Psoas muscle (tissue), 8 donors: ENCODE measurements at places on chromosomes 11 and 22. TPM values are rescaled to one million over a fixed set of nuclear protein-coding genes. Genes with fewer than 3 reads are reported as not detected.
A peak's percentile ranks its signal among the peaks of the same experiment; 100 is the strongest.

GRCh38 chr11:114141863-114142580 is 82.5 kb downstream of the ZBTB16 start:
- H3K27me3 ChIP-seq, result no peaks in the 10 kb centered on the region
- H3K4me3 ChIP-seq, result no peak overlapping the region
- no peak for DNase-seq
- peak overlapping the region; percentile 99 for H3K27ac ChIP-seq
- H3K36me3 ChIP-seq, result no peaks in the 10 kb centered on the region
- peaks cover 96% of the 10 kb centered on the region for H3K4me1 ChIP-seq

GRCh38 chr22:36544107-36544620 is 15.2 kb upstream of the EIF3D start:
- H3K4me3 ChIP-seq, result no peak overlapping the region
- DNase-seq, result no peak
- H3K4me1 ChIP-seq, result no peaks in the 10 kb centered on the region
- no peak overlapping the region for H3K27ac ChIP-seq
- H3K36me3 ChIP-seq, result no peaks in the 10 kb centered on the region

DNA sequence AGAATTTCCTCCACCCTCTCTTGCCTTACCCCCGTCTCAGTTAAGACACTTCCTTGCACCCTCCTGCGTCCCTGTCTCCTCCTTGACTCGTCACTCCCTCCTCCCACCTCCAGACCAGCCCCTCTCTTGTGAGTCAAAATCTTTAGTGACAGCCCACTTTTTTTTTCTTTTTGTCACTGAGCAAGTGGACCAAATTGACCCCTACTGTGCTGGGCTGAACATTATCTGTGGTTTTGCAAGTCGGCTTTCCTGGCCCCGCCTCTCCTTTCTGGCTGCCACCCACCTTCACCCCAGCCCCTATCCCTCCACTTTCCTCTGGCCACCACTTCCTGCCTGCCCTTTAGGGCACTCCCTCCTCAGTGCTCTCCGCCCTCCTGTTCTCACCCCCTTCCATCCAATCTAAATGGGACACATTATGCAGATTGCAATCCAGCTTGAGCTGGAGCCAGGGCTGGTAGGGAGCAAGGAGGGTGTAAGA is at the start of gene APLNR:
Gene APLNR, minus strand, starts transcription at position 47 of the 478 bp plus-strand sequence. CDS start 246 bp downstream, outside the sequence.
- peaks cover 17% of the 10 kb centered on the region for H3K27me3 ChIP-seq
- H3K4me1 ChIP-seq, result no peaks in the 10 kb centered on the region
- no peaks in the 10 kb centered on the region for H3K36me3 ChIP-seq
- peak within 1 kb of the TSS; percentile 60 for H3K4me3 ChIP-seq
- H3K27ac ChIP-seq, result peak within 1 kb of the TSS; percentile 30

- no peaks in the 10 kb centered on the region for H3K36me3 ChIP-seq
- H3K27ac ChIP-seq, result no peak overlapping the region
Measured at GRCh38 chr11:16920559-16920958, 93.7 kb downstream of the PLEKHA7 start.

DNA sequence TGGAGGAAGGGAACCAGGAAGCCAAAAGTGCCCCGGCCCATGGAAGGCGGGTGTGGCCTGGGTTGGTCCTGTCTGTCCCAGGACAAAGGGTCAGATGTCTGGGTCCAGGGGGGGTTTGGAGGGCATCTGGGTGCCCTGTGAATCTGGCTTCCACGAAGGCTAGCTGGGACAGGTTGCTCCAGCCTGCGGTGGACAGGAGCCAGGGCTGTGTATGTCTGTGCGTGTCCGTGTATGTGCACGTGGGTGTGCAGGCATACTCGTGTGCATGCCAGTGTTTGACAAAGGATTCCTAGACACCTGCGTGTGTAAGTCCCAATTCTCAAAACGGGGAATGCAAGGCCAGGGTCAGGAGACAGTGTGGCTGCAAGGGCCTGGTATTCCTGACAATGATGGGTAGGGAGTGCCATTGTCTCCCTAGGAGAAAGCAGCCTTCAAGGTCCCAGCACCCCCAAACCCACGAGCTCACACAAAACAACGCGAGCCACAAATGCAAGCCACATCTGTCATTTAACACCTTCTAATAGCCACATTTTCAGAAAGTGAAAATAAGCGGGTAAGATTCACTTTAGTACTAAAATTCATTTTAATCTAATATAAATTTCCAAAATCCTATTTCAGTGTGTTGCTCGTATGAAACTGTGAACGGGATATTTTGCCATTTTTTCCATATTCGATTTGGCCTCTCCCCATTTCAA is 78.4 kb upstream of the WNT7B start:
- H3K36me3 ChIP-seq, result no peaks in the 10 kb centered on the region
- H3K27ac ChIP-seq, result peak overlapping the region; percentile 99
- no peaks in the 10 kb centered on the region for H3K27me3 ChIP-seq
- H3K4me3 ChIP-seq, result peak overlapping the region; percentile 86
- H3K4me1 ChIP-seq, result peaks cover 70% of the 10 kb centered on the region

TRIM48 gene
- not detected for total RNA-seq

DNA sequence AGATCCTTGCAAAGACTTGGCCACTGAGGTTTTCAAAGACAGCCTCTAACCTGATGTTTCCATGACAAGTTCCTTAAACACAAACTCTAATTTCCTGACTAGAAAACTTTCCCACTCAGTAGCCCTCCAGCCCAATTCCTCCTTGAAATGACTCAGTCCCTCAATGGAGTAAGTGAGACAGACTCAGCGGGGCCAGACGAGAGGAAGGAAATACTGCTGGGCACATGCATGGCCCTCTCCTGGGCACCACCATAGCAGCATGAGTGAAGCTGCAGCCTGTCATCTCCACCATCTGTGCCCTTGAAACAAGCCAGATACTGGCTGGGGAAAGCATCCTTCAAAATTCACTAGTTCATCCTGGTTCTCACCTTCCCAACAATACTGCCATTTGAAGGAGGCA is 76.2 kb upstream of the GDPD4 start:
- DNase-seq, result no peak
- no peak overlapping the region for H3K27ac ChIP-seq
- H3K36me3 ChIP-seq, result peaks cover 68% of the 10 kb centered on the region
- H3K27me3 ChIP-seq, result no peaks in the 10 kb centered on the region
- H3K4me3 ChIP-seq, result no peak overlapping the region

- H3K36me3 ChIP-seq, result no peaks in the 10 kb centered on the region
- no peaks in the 10 kb centered on the region for H3K27me3 ChIP-seq
- H3K27ac ChIP-seq, result peak overlapping the region; percentile 80
Measured at GRCh38 chr11:4191031-4191571, 96.5 kb downstream of the RRM1 start.

MGAT3 gene
- 1.5 TPM for total RNA-seq

GRCh38 chr22:30694171-30694639 is 469 bp upstream of the OSBP2 start:
- H3K4me1 ChIP-seq, result peaks cover 7% of the 10 kb centered on the region
- peak; percentile 76 for DNase-seq
- no peaks in the 10 kb centered on the region for H3K27me3 ChIP-seq
- peak overlapping the region; percentile 47 for H3K27ac ChIP-seq

TMEM109 gene
- 72.5 TPM for total RNA-seq

KCNK7 gene
- not detected for total RNA-seq

DNA sequence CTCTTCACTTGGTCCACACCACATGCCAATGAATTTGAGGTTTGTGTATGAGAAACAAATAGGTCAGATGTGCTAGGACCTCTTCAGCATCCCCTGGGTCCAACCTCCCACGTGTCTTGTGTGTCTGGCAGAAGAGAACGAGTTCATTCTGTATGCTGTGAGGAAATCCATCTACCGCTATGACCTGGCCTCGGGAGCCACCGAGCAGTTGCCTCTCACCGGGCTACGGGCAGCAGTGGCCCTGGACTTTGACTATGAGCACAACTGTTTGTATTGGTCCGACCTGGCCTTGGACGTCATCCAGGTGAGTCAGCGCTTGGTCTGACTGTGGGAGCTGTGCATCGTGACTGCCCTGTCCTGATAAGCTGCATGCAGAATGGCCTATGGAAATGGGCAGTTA is 101.0 kb upstream of the SORL1-AS1 start:
- no peaks in the 10 kb centered on the region for H3K4me1 ChIP-seq
- no peaks in the 10 kb centered on the region for H3K27me3 ChIP-seq
- no peaks in the 10 kb centered on the region for H3K36me3 ChIP-seq
- DNase-seq, result no peak
- H3K27ac ChIP-seq, result no peak overlapping the region

SYT12 gene
- 0.20 TPM for total RNA-seq

- H3K4me3 ChIP-seq, result no peak overlapping the region
- peaks cover 33% of the 10 kb centered on the region for H3K4me1 ChIP-seq
- no peaks in the 10 kb centered on the region for H3K27me3 ChIP-seq
- no peaks in the 10 kb centered on the region for H3K36me3 ChIP-seq
Measured at GRCh38 chr11:75508051-75508561, 17.6 kb downstream of the GDPD5 start.

NAALADL1 gene
- 2.9 TPM for total RNA-seq

DNA sequence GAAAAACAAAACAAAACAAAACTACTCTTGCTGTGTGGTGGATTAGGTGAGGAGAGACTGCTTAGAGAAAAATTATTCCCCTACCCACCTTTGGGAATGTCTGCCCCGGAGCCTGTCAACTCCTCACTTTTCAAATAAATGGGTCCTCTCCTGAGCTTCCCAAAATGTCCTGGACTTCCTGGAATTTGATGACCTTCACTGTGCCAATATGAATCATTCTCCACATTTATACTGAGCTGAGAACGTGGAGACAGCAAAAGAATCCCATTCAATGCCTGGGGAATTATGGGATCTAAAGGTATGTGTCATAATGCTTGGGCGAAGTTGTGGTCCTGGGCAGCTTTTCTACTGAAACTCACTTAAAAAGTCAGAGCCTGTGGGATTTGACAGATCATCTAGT is 136.8 kb downstream of the KIF18A start:
- no peak for DNase-seq
- H3K27me3 ChIP-seq, result no peaks in the 10 kb centered on the region
- H3K36me3 ChIP-seq, result no peaks in the 10 kb centered on the region
- H3K4me3 ChIP-seq, result no peak overlapping the region

PIWIL4 gene
- 1.7 TPM for total RNA-seq

GRCh38 chr22:28120691-28121592 is 201.9 kb upstream of the PITPNB start:
- no peak overlapping the region for H3K4me3 ChIP-seq
- peaks cover 30% of the 10 kb centered on the region for H3K4me1 ChIP-seq
- H3K27ac ChIP-seq, result no peak overlapping the region
- no peak for DNase-seq
- no peaks in the 10 kb centered on the region for H3K36me3 ChIP-seq

CACNA1I gene
- 0.04 TPM for total RNA-seq

C11orf87 gene
- not detected for total RNA-seq

DNA sequence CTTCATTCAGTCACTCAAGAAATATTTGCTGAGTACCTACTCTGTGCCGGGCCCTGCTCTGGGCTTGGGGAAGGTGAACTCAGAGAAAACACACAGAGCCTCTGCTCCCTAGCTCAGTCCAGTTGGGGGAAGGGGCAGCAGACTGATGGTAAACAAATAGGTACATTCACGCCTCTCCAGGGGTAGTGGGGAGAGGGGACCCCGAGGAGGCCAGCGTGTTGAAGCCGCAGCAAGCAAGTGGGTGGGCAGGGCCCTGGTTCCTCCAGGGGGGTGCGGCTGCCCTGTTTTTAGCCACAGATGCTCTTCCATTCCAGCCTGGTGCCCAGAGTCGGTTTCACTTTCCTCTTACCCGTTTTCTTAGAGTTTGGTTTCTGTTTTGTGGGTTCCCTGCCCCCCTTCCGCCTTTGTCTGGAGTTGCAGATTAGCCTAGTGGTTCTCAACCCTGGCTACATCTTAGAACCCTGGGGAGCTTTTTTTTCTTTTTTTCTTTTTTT is 8.7 kb downstream of the DRAP1 start:
- H3K36me3 ChIP-seq, result no peaks in the 10 kb centered on the region
- no peaks in the 10 kb centered on the region for H3K4me1 ChIP-seq
- no peak for DNase-seq
- H3K27me3 ChIP-seq, result no peaks in the 10 kb centered on the region

MPZL2 gene
- total RNA-seq, result 3.5 TPM

ZP1 gene
- total RNA-seq, result not detected

LDLRAD3 gene
- 7.1 TPM for total RNA-seq

JHY gene
- total RNA-seq, result 0.36 TPM

- H3K4me1 ChIP-seq, result peaks cover 45% of the 10 kb centered on the region
- H3K27me3 ChIP-seq, result no peaks in the 10 kb centered on the region
- peak overlapping the region; percentile 98 for H3K27ac ChIP-seq
- no peak for DNase-seq
Measured at GRCh38 chr11:86067009-86067850, 1.7 kb downstream of the PICALM start.

- H3K4me3 ChIP-seq, result peak overlapping the region; percentile 58
- H3K4me1 ChIP-seq, result peaks cover 84% of the 10 kb centered on the region
- H3K27ac ChIP-seq, result peak overlapping the region; percentile 96
Measured at GRCh38 chr11:47523490-47524225, 29.3 kb downstream of the CELF1 start.

GRCh38 chr11:1481861-1482441 is 4.6 kb downstream of the MOB2 start:
- no peaks in the 10 kb centered on the region for H3K36me3 ChIP-seq
- peak; percentile 49 for DNase-seq
- no peak overlapping the region for H3K4me3 ChIP-seq
- no peaks in the 10 kb centered on the region for H3K27me3 ChIP-seq
- peak overlapping the region; percentile 80 for H3K27ac ChIP-seq

DNA sequence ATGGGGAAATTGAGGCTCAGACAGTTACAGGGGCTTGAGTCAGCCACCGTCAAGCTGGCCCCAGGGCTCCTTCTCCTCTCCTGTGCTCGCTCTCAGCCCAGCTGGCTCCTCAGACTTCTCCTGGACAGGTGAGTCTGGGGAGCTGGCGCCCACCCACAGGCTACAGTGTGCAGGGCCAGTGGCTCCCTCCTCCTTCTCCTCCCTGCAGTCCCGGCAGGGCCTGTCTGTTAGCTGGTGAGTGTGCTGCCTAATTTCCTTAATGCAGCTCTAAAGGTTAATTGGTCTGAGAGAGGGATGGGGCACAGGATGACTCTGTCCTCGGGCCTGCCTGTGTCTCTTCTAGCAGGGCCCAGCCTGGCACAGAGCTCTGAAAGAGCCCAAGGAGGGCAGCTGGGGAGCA is 31.7 kb downstream of the LMO1 start:
- H3K4me3 ChIP-seq, result no peak overlapping the region
- no peaks in the 10 kb centered on the region for H3K27me3 ChIP-seq
- H3K4me1 ChIP-seq, result no peaks in the 10 kb centered on the region
- H3K36me3 ChIP-seq, result no peaks in the 10 kb centered on the region
- no peak for DNase-seq

GRCh38 chr11:69967484-69967883 is 110.6 kb upstream of the ANO1 start:
- H3K4me3 ChIP-seq, result no peak overlapping the region
- DNase-seq, result no peak
- H3K4me1 ChIP-seq, result no peaks in the 10 kb centered on the region
- H3K27ac ChIP-seq, result no peak overlapping the region
- H3K36me3 ChIP-seq, result no peaks in the 10 kb centered on the region
- no peaks in the 10 kb centered on the region for H3K27me3 ChIP-seq

KCNJ1 gene
- total RNA-seq, result not detected

- no peaks in the 10 kb centered on the region for H3K27me3 ChIP-seq
- no peak overlapping the region for H3K27ac ChIP-seq
- H3K36me3 ChIP-seq, result no peaks in the 10 kb centered on the region
- H3K4me1 ChIP-seq, result peaks cover 21% of the 10 kb centered on the region
Measured at GRCh38 chr11:16093889-16094653, 262.3 kb downstream of the SOX6 start.
